ENCODE measurements at places on chromosomes 11 and 22. TPM values are rescaled to one million over a fixed set of nuclear protein-coding genes. Genes with fewer than 3 reads are reported as not detected.

- DNase-seq: peak; percentile 26
Observed at GRCh38 chr11:65919573-65920371, 546 bp downstream of the DRAP1 start.

GRCh38 chr22:32206774-32207758 is 2.2 kb upstream of the RFPL2 start:
- DNase-seq: no peak

- no peak for DNase-seq
Observed at GRCh38 chr11:9039198-9039597, 35.4 kb upstream of the NRIP3 start.

Gene GUCY1A2
- total RNA-seq: 0.05 TPM

Gene APOL5
- total RNA-seq: not detected

DNA sequence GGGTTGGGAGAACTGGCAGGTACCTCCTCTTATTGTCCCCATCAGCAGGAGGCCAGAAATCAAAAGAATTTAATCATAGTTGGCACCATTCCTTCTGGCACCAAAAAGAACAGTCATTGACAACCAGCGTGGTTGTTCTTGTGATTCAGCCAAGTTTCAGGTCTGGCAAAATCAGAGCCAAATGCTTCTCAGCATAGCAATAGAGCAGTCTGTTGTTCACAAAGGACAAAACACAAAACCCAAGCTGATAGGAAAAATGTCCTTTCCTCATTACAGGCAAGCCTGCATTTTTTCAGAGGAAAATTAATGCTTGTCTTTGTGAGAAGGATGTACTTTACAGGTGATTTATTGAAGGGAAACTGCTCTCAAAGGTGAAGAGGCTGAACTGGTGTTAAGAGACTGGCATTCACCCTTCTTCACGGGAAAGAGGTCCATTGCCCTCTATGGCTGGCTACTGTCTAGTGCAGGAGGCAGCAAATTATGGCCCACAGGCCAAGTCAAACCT is 241.8 kb upstream of the ARHGAP42 start:
- DNase-seq: no peak

GRCh38 chr11:127006311-127006710 is 5.7 kb upstream of the KIRREL3 start:
- no peak for DNase-seq

GRCh38 chr11:27228232-27228905 is 134.6 kb downstream of the CCDC34 start:
- DNase-seq: no peak

Gene CRYBA4
- total RNA-seq: not detected
